ENCODE measurements at places on chromosomes 4 and X. TPM values are rescaled to one million over a fixed set of nuclear protein-coding genes. Genes with fewer than 3 reads are reported as not detected.

Gene GLRA3
- 1.3 TPM for total RNA-seq

Gene NOX1
- not detected for total RNA-seq

Gene STPG2
- total RNA-seq = 2.7 TPM

Gene PSAPL1
- total RNA-seq = 17.5 TPM

Gene LRRC66
- total RNA-seq = 0.87 TPM

Gene TMSB15C
- total RNA-seq = 2.7 TPM
